ENCODE measurements at places on chromosomes 2 and 18.
A peak's percentile ranks its signal among the peaks of the same experiment; 100 is the strongest.

- DNase-seq: no peak
Observed at GRCh38 chr2:45121236-45121927, 112.1 kb upstream of the SIX2 start.

DNA sequence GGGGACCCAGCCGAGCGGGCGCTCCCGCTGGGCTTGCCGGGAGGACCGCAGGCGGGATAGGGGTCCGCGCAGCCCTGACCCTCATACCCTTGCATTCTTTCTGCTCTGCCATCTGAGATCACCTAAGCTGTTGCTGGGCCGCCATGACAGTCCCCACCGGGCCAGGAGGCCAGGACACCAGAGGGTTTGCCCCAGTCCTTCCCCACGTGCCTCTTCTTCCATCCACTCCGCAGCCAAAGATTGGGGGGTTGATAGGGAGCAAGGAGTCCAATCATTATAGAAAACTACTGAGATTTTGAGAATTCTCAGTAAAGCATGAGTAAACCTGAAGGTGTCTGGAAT is 453 bp upstream of the GRB14 start:
- no peak for DNase-seq

- peak; percentile 34 for DNase-seq
Observed at GRCh38 chr2:230777721-230778120, 65.1 kb downstream of the CAB39 start.

- no peak for DNase-seq
Observed at GRCh38 chr18:62760403-62760734, 45.0 kb downstream of the PHLPP1 start.

GRCh38 chr18:58152891-58153290 is 108.9 kb downstream of the NEDD4L start:
- no peak for DNase-seq

- DNase-seq: no peak
Observed at GRCh38 chr18:48770243-48770642, 180.5 kb downstream of the SMAD7 start.

DNA sequence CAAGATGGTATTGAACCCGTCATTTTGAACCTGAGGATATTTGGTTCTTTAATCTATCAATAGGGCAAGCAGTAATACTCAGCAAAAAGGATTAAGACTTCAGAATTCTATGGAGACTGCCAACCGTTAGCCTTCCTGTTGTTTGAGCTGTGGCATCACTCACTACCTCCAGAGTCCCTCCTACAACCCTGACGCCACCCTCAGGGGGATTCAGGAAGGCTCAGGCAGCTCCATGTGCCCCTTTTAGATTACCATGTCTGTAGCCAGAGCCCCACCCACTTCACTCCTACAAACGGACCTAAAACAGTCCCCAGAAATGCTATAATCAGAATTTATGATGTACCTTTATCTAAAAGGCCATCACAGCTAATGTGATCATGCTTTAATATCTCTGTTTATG is 172.9 kb downstream of the EPHA4 start:
- DNase-seq: no peak

GRCh38 chr18:22169889-22170420 is 566 bp downstream of the GATA6 start:
- peak; percentile 43 for DNase-seq

- no peak for DNase-seq
Observed at GRCh38 chr2:154280543-154280942, 408.8 kb downstream of the GALNT13 start.

DNA sequence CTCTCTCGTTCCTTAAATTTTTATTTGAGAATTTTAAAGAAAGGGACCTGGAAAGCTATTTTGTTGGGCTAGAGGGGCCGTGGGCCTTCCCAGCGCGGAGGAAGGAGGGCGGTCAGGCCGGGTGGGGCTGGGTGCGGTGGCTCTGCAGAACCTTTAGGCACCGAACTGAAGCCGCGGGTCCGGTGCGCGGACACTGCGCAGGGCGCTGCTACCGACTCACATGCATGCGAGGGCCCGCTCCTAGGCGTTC is 1.6 kb upstream of the TWIST2 start:
- no peak for DNase-seq

DNA sequence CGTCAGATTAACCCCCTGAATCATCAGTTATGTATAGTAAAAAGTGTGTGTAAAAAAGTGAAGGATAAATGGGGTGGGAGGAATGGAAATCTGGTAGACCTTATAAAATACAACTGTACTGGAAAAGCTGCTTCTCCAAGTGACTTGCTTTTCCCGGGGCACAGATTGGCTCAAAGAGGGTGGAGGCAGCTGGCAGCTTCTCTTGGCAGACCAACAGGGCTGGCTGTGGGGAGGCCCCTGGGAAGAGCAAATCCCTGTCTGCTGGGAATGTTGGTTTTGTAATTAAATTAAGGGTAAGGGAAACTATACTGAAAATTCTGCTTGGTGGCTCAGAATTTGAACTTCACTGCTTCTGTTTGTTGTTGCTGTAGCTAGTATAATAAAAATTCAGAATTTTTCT is 154.2 kb upstream of the DLX2 start:
- no peak for DNase-seq

DNA sequence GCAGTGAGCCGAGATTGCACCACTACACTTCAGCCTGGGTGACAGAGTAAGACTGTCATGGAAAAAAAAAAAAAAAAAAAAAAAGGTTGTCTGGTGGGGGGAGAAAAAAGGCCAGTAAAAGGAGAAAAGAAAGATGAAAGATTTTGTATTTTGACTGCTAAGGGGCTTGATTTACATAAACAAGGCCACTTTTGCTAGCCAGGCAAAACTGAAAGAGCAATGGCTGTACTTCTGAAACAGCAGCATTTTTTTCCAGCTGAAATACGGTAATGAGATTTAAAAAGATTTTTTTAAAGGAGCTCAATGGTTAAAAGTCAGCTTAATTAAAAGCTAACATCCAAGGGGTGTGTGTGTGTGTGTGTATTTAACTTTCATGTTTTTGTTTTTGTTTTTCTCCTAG is 11.3 kb upstream of the OXER1 start:
- no peak for DNase-seq

DNA sequence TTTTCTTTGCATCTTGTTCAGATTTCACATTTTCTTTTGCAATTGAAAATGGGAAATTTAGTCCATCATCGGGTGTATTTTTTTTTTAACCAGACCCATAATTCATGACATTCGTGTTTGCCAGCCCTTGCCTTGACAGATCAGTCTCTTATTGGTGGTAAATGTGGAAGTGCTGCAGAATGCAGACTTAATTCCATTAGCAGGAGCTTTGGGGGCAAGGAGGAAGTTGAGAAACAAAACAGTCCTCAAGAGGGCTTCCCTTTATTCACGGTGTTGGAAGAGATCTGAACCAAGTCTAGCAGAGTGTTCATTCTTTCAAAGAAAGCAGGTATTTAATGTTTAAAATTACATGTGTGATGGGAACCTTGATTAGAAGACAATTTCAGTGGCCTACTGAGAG is 16.6 kb upstream of the RPE start:
- no peak for DNase-seq

DNA sequence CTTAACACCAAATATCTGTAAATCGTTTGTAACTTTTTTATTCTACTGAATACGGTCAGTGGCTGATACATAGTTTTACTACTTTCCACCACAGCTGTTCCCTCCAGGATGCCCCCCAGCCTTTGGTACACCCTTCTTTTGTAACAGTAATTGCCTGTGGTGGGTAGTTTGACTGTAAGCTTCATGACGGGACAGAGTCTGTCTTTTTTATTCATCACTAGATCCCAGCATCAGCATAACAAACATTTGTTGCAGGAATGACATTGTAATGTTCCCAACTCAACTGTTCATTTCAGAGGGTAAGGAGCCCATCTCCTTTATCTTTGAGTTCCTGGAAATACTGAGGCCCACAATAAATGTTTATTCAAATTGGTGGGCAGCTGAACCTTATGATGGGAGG is 67.5 kb downstream of the MBOAT2 start:
- DNase-seq: no peak

- no peak for DNase-seq
Observed at GRCh38 chr2:101300164-101300563, 8.3 kb downstream of the RNF149 start.

- DNase-seq: no peak
Observed at GRCh38 chr2:60528281-60529020, 25.0 kb downstream of the BCL11A start.

DNA sequence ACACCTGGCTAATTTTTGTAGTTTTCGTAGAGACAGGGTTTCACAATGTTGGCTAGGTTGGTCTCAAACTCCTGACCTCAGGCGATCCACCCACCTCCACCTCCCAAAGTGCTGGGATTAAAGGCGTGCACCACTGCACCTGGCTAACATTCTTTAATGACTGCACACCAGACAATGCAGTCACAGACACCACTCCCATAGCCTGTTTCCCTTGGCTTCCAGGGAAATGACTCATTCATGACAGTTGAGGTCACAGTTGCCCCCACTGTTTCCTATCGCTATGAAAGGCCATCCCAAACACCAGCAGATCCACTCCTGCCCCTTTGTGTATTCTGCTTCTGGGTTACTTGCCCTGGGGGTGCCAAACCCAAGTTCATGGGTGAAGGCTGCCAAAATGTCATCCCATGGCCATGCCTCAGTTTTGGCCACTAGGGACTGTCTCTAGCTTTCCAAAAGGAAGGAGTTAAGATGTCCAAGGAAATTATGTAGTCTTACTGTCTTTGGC is 8.7 kb downstream of the CHMP1B start:
- peak; percentile 46 for DNase-seq

- no peak for DNase-seq
Observed at GRCh38 chr2:221486106-221486505, 86.0 kb downstream of the EPHA4 start.

- DNase-seq: no peak
Observed at GRCh38 chr2:168380500-168380899, 75.6 kb upstream of the CERS6 start.

DNA sequence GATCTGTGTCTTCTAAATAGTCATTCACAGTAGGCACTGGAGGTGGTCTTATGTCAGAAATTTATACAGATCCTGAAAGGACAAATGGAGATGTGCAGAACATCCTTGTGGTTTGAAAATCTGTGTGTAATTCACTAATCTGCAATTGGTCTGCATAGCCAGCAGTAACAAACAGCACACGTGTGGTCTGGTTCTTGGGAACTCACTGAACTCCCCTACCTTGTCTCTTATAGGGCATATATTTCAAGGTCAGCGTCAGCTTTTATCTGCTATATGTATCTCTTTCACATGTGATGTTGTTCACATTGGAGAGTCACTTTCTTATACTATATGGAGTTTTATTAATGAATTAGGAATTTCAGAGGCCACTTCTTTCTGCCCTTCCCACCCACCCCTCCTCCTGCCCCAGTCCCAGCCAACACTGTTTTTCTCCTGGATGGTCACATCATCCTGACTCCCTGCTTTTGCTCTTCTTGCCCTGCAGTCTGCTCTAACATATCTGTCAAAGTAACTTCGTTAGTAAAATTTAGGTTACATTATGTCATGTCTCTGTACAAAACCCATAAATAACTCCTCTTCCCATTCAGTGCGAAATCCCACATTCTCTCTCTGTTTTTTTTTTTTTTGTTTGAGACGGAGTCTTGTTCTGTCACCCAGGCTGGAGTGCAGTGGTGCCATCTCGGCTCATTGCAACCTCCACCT is 35.4 kb upstream of the CABYR start:
- no peak for DNase-seq

- DNase-seq: no peak
Observed at GRCh38 chr2:17879137-17879912, 858 bp downstream of the KCNS3 start.

DNA sequence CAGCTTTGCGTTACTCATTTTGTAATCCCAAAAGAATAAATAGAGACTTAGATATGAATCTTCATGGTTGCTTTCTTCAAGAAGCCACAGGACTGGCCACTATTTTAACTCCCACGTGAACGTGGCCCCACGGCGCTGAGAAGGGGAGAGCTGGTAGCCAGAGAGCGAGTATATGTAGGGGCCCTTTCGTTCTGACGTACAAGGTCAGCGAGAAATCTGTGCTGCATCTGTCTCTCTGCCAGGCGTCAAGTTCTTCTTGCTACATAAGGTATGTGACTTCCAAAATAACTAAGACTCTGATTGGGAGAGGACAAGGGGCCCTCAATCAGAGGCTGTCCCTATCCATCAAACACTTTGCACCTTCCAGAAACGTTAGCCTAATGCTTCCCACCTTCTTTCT is 149.2 kb downstream of the PLEKHA3 start:
- DNase-seq: no peak

GRCh38 chr2:130328710-130329109 is 14.0 kb upstream of the IMP4 start:
- no peak for DNase-seq

- DNase-seq: no peak
Observed at GRCh38 chr18:3054780-3055179, 41.8 kb upstream of the LPIN2 start.

DNA sequence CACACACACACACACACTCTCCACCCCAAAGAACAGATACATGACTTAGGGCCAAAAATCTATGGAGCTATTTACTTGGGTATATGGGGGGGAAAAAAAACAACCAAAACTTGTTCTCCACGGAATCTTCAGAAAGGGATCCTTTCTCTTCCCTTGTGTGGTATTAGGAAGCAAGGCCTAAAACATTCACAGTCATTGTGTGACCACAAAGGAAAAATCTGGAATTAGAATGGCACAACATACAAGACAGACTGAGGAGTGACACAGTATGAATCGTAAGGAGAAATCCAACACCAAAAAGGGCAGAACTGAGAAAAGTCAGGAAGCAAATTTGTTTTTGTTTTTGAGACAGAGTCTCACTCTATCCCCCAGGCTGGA is 70.3 kb downstream of the ASXL2 start:
- DNase-seq: peak; percentile 40

- no peak for DNase-seq
Observed at GRCh38 chr2:203659331-203660049, 46.9 kb upstream of the CD28 start.

DNA sequence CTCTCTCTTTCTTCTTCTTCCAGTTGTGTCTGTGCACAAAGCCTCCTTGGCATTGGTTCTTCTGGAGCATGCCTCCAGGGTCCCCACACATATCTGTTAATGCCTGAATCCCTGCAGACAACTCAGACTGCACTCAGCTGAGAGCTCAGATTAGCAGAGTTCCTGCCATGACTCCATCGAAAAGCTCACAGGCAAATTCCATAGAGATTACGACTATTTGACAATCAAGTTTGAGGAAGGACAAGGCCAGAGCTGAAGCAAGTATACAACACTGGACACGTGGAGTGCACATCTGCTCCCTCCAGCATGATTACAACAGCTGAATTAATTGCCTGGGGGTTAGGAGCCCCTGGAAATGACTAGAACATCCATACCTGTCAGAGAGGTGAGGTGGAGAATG is 190.7 kb downstream of the INSIG2 start:
- no peak for DNase-seq
